ENCODE measurements at places on chromosomes 2 and 18. TPM values are rescaled to one million over a fixed set of nuclear protein-coding genes. Genes with fewer than 3 reads are reported as not detected.
A peak's percentile ranks its signal among the peaks of the same experiment; 100 is the strongest.

- H3K4me1 ChIP-seq = peaks cover 39% of the 10 kb centered on the region
- peak overlapping the region; percentile 49 for H3K27ac ChIP-seq
- peaks cover 6% of the 10 kb centered on the region for H3K36me3 ChIP-seq
- H3K4me3 ChIP-seq = no peak overlapping the region
- no peaks in the 10 kb centered on the region for H3K27me3 ChIP-seq
These were observed 344.0 kb downstream of the ARHGAP15 start for GRCh38 chr2:143473216-143473615.

DNA sequence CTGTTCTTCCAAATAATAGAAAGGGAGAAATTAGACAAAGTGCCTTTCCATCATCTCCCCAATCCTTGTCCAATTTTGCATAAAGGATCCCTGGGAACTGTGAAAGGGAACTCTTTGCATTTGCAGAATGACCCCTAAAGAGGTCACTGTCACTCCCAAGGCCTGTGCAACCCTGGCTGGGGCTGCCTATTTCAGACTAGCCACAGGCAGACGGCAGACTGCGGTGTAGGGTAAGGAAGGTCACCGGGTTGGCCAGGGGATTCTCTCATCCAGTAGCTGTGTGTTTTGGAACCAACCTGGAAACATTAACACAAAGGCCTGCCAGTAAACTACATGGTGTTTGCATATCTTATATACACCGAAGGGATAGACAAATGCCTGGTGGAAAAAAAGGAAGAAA, 818.7 kb downstream of the BCL11A start:
- no peaks in the 10 kb centered on the region for H3K4me1 ChIP-seq
- no peaks in the 10 kb centered on the region for H3K27me3 ChIP-seq
- H3K4me3 ChIP-seq = no peak overlapping the region
- no peaks in the 10 kb centered on the region for H3K36me3 ChIP-seq
- H3K27ac ChIP-seq = no peak overlapping the region
- no peak for DNase-seq

- H3K27me3 ChIP-seq = peaks cover 11% of the 10 kb centered on the region
- no peaks in the 10 kb centered on the region for H3K4me1 ChIP-seq
- DNase-seq = no peak
- H3K4me3 ChIP-seq = no peak overlapping the region
These were observed 19.0 kb downstream of the TBC1D8 start for GRCh38 chr2:101132202-101132601.

DNA sequence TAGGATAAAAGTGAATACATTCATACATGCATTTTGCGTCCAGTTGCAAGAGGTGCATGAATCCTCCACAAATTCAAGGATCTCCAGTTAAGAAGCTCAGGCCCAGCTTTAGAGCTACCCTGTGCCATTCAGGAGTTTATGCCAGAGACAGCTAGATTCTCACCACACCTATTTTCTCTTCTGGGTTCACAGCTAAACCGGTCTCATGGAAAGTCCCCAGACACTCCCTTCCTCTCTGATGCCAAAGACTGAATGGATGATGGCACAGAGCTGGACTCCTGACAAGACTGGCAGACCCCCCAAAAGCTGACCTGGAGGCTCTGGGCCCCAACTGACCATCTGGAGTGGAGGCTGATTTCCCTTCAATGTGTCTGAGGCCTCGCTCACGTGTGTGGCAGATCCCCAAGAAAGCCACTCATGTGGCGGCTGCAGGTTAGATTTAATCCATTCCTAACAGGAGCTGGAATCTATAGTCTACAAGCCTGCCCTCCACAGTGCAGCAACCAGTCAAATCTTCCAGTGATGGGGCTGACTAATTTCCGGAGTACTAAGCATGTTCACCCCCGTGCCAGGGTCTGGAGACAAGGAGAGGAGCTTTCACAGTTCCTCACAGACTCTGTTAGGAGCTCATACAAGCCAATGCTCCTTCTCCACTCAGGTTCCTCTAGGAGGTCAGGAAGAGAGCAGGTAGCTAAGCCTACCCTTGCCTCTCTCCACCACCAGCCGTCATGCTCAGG, 257.1 kb downstream of the BCL11A start:
- no peak for DNase-seq
- H3K4me3 ChIP-seq = no peak overlapping the region
- peaks cover 12% of the 10 kb centered on the region for H3K27me3 ChIP-seq
- H3K4me1 ChIP-seq = no peaks in the 10 kb centered on the region
- H3K36me3 ChIP-seq = no peaks in the 10 kb centered on the region
- no peak overlapping the region for H3K27ac ChIP-seq

- peaks cover 8% of the 10 kb centered on the region for H3K4me1 ChIP-seq
- DNase-seq = no peak
- peaks cover 39% of the 10 kb centered on the region for H3K27me3 ChIP-seq
- peak overlapping the region; percentile 87 for H3K4me3 ChIP-seq
- H3K27ac ChIP-seq = no peak overlapping the region
These were observed 853 bp downstream of the GNAL start for GRCh38 chr18:11689669-11690565.

DNA sequence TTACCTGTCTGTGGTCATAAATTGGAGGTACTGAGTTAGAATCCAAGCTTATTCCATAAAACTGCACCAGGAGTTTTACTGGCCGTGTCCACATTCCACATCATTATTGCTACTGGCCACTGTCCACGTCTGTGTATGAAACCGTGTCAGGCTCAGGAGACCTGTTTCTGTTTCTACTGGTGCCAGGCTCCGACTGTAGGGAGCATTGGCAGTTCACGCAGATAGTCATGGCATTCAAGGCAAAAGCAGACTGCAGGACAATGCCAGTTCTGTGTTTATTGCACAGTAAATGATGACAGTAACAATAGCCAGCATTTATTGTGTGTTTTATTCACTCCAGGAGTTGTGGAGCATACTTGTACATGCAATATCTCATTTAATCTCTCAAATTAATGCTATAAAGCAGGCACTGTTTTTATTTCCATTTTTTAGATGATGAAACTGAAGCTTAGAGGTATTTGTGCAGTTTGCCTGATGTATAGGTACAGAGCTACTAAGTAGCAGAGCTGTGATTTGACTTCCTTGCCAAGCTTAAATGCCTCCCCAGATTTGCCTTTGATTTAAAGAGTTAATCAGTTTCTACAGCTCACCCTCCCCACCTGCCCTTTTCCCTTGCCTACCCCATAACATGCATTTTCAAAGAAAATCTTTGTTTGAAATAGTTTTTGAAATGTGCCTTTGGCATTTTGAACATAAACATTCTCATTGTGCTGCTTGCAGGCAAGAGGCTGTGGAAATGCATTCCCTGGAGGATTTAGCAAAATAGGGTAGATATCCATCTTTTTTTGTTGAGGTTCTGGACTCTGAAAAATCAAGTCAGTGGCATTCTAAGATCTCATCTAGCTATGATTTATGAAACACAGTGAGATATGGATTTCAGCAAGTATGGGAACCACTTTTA, 55.5 kb downstream of the MAP4K4 start:
- DNase-seq = no peak
- no peak overlapping the region for H3K4me3 ChIP-seq
- peaks cover 2% of the 10 kb centered on the region for H3K36me3 ChIP-seq
- H3K27ac ChIP-seq = peak overlapping the region; percentile 83
- H3K4me1 ChIP-seq = peaks cover 57% of the 10 kb centered on the region
- no peaks in the 10 kb centered on the region for H3K27me3 ChIP-seq

- H3K4me1 ChIP-seq = no peaks in the 10 kb centered on the region
- no peak overlapping the region for H3K4me3 ChIP-seq
- H3K27me3 ChIP-seq = peaks cover 13% of the 10 kb centered on the region
- no peaks in the 10 kb centered on the region for H3K36me3 ChIP-seq
- DNase-seq = no peak
- no peak overlapping the region for H3K27ac ChIP-seq
These were observed 213.5 kb upstream of the PIEZO2 start for GRCh38 chr18:11362856-11363255.

DNA sequence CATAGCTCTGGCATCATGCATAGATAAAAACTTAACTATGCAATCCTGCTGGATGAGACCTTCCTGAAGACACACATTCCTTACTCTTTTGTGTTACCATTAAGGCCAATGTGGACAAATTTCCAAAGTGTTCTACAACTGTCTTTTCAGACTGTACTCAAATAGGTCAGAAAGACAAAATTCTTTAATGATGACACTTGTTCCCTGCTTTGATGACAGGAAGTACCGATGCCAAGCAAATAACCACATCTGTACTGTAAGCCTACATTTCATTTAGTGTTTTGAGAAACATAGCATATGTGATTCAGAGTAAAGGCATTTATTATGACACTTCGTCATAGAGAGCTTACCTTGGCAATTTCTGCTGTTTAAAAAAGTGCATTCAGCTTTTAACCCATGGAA, 55.0 kb downstream of the PMAIP1 start:
- H3K27me3 ChIP-seq = peaks cover 15% of the 10 kb centered on the region
- H3K4me1 ChIP-seq = no peaks in the 10 kb centered on the region
- no peaks in the 10 kb centered on the region for H3K36me3 ChIP-seq
- no peak overlapping the region for H3K4me3 ChIP-seq
- no peak for DNase-seq
- H3K27ac ChIP-seq = no peak overlapping the region

DNA sequence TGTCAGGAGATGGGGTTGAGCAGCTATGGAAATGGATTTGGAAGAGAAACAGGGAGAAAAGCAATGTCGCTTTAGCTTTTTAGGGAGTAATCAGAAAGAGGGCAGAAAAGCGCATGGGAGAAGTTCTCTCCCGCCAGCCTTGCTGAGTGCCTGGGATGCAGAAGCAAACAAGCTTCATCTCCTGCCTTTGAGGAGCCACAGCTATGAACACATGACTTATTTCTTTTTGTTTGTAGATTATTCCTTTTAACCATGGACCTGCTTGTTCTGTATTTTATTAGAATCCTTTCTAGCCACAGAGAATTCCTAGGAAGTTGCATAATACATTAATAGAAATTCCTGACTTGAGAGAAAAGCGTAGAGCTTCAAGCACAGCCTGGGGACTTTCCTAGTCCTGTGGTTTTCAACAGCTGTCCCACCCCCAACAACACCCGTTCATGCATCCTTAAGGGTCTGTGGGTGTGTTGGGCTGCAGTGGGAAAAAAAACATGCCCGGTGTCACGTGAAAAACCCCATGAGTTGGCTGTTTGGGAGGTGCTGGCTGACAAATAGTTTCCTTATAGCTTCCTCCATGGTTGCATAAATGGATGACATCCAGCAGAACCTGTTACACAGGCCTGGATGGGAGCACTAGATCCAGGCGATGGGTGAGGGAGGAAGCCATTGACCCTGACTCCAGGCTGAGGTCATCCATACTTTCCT, 14.9 kb downstream of the SLC9A4 start:
- peaks cover 46% of the 10 kb centered on the region for H3K27me3 ChIP-seq
- H3K27ac ChIP-seq = no peak overlapping the region
- DNase-seq = no peak
- H3K4me3 ChIP-seq = no peak overlapping the region

DNA sequence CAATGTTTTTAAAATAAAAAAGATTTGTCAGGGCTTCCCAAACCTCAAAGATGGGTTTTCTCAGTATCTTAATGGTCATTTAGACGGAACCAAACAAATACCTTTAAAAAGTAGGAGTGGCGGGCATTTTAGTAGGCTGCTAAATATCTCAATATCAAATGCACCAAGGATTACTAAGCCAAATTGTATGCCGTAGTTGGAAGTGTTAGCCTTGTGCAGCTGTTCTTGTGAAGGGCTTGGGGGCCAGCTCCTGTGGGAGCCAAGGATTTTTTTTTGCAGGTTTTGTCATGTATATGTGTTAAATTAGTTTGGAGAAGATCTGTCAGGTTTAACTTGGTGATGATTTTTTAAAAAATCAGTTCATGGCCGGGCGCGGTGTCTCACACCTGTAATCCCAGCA, 52.1 kb downstream of the ACTR2 start:
- no peaks in the 10 kb centered on the region for H3K36me3 ChIP-seq
- H3K4me3 ChIP-seq = no peak overlapping the region
- H3K4me1 ChIP-seq = peaks cover 14% of the 10 kb centered on the region
- no peak overlapping the region for H3K27ac ChIP-seq

DNA sequence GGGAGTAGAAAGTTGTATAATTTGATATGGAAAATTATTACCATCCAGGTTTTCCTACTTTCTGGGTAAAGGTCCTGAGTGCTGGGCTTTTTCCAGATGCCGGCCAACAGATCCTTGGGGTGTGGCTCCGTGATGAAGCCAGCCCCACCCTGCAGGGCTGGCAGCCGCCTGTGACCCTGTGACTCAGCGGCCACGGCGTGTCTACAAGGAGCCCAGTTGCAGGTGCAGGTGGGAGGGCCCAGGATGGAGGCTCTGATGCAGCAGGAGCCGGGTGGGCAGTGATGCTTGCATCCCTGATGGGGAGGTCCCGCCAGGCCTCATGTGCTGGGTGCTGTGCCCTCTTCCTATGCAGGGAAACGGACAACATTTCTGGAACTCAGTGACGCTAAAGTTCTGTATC, 96.0 kb upstream of the ALKAL2 start:
- peak overlapping the region; percentile 21 for H3K27ac ChIP-seq
- no peaks in the 10 kb centered on the region for H3K4me1 ChIP-seq
- no peak overlapping the region for H3K4me3 ChIP-seq

GRCh38 chr2:222264791-222265320, 33.9 kb downstream of the PAX3 start:
- DNase-seq = no peak
- no peaks in the 10 kb centered on the region for H3K36me3 ChIP-seq
- no peak overlapping the region for H3K27ac ChIP-seq
- H3K27me3 ChIP-seq = peaks cover 24% of the 10 kb centered on the region

- H3K27ac ChIP-seq = peak overlapping the region; percentile 61
- no peak overlapping the region for H3K4me3 ChIP-seq
- H3K4me1 ChIP-seq = peaks cover 31% of the 10 kb centered on the region
- peaks cover 5% of the 10 kb centered on the region for H3K36me3 ChIP-seq
- no peak for DNase-seq
- H3K27me3 ChIP-seq = no peaks in the 10 kb centered on the region
These were observed 1.7 kb upstream of the PPP4R1 start for GRCh38 chr18:9616049-9616448.

GRCh38 chr2:206253125-206253776, 21.2 kb upstream of the ZDBF2 start:
- peaks cover 61% of the 10 kb centered on the region for H3K27me3 ChIP-seq
- H3K27ac ChIP-seq = peak overlapping the region; percentile 27
- H3K4me1 ChIP-seq = peaks cover 5% of the 10 kb centered on the region
- H3K4me3 ChIP-seq = no peak overlapping the region
- H3K36me3 ChIP-seq = peaks cover 5% of the 10 kb centered on the region

The IRS1 gene
- 6.2 TPM for total RNA-seq

The SRD5A2 gene
- total RNA-seq = not detected

The AQP12B gene
- not detected for total RNA-seq

The ALPP gene
- total RNA-seq = 0.45 TPM

The FOXI3 gene
- total RNA-seq = not detected

The TIGD1 gene
- 14.6 TPM for total RNA-seq

The NPHP1 gene
- total RNA-seq = 0.16 TPM

The CYP1B1 gene
- total RNA-seq = 1.4 TPM

The FAM228A gene
- 0.52 TPM for total RNA-seq

The CDH20 gene
- total RNA-seq = 0.21 TPM

Measured in T-helper 17 cell (primary cell).